CD4-positive, alpha-beta memory T cell (primary cell): ENCODE measurements at places on chromosomes 12 and 14.

DNA sequence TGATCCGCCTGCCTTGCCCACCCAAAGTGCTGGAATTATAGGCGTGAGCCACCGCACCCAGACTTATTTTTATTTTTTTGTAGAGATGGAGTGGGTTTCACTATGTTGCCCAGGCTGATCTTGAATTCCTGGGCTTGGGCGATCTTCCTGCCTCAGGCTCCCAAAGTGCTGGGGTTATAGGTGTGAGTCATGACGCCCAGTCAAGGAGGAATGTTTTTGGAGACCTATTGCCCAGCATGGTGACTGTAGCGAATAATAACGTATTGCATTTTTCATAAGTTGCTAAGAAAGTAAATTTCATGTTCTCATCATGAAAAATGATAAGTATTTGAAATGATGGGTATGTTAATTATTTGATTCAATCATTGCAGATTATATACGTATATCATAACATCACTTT, 46.5 kb downstream of the TEAD4 start:
- no peak for DNase-seq

DNA sequence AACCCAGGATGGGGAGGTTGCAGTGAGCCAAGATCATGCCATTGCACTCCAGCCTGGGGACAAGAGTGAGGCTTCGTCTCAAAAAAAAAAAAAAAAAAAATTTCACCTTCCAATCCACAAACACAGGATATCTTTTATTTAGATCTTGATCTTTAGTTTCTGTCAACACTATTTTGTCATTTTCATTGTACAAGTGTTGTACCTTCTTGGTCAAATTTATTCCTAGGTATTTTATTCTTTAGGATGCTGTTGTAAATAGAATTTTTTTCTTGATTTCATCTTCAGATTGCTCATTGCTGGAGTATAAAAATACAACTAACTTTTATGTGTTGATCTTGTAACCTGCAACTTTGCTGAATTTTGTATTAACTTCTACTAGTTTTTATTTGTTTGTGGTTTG, 60.8 kb downstream of the ARHGAP5 start:
- DNase-seq = no peak

DNA sequence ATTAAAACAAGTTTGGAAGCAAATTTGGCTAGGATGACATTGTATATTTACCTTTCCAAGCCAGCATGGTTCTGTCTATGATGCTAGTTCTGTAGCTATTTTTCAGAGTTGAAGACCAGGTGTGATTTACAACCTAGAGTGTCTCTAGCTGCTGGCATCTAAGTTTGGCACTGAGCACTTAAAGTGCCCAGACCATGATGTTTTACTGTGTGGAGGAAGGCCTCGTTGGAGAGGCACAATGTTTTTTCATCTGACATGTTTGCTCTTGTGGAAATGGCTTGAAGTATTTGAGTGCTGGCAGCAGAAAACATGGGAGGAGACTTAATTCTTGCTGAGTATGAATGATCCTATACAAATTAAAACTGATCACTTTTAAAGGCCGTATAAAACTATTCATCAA, 13.0 kb upstream of the C12orf71 start:
- no peak for DNase-seq

GRCh38 chr12:26176725-26177124, 18.6 kb upstream of the SSPN start:
- DNase-seq = no peak

DNA sequence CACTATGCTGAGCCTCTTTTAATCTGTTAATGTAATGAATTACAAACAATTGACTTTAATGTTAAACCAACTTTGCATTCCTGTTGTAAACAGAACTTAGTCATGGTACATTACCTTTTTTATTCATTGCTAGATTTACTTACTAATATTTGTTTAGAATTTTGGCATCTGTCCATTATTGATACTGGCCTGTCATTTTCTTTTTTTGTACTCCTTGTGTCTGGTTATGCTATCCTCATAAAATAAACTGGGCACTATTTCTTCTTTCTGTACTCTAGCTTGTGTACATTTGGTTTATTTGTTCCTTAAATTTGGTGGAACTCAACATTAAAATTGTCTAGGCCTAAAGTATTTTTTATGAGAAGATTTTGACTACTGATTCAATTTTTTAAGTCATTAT, 32.1 kb downstream of the SPATA7 start:
- DNase-seq = no peak

- DNase-seq = no peak
Observed at GRCh38 chr12:31205054-31205453, 120.9 kb downstream of the SINHCAF start.

DNA sequence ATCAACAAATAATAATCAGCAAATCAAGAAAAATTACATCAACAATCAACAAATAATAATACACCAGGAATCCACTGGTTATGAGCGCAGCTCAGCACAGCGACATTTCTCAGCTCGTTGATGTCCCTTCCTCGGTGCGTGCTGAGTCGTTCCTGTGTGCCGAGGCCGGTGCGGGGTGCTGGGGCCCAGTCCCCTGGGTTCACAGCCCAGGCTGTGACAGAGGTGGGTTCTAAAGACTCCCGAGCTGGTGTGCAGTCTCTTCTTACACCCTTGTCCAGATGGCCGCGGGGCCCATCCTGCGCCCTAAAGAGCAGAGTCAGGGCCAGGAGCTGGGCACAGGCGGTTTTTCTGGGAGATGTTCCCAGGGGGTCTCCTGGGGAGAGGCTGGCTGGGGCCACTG, 26.9 kb upstream of the TRAF3 start:
- no peak for DNase-seq

DNA sequence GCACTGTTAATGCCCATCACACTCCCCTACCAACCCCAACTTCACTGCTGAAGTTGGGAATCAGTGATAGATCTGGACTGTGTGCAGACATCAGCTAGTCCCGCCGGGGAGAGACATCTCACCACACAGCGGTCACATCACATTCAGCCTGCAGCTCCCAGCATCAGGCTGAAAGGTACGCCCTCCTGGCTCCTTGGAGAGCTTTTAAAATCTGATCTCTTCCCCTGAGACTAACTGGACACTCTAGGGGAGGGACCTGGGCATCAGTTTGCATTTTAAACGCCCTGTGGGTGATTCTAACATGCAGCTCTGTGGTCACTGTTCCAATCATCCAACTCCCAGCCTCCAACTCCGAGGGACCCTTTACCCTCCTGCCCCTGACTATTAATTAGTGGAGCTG, 58.4 kb downstream of the CCDC85C start:
- no peak for DNase-seq

GRCh38 chr12:131828671-131829355, 620 bp downstream of the MMP17 start:
- no peak for DNase-seq

- DNase-seq = no peak
Observed at GRCh38 chr14:69708049-69708448, 58.9 kb upstream of the SRSF5 start.

GRCh38 chr12:66196806-66197205, 7.8 kb downstream of the IRAK3 start:
- no peak for DNase-seq

- DNase-seq = no peak
Observed at GRCh38 chr14:35374263-35374712, 30.3 kb downstream of the NFKBIA start.

DNA sequence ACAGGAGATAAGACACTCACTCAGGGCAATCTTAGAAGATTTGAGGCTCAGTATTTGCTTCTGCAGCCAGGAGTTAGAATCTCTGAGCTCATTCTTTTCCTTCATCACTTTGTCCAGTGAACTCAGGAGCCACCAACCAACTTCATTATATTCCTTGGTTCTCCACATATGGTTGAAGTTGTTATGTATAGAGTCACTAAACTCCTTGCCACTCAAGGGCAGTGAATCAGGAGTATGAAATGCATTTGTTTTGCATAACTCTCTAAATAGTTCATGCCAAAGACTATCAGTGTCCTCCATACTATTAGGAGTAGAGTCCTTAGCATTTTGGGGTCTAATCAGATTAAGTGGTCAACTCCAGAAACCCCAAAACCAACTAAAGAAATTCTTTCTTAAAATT, 150.6 kb downstream of the CCDC59 start:
- no peak for DNase-seq

DNA sequence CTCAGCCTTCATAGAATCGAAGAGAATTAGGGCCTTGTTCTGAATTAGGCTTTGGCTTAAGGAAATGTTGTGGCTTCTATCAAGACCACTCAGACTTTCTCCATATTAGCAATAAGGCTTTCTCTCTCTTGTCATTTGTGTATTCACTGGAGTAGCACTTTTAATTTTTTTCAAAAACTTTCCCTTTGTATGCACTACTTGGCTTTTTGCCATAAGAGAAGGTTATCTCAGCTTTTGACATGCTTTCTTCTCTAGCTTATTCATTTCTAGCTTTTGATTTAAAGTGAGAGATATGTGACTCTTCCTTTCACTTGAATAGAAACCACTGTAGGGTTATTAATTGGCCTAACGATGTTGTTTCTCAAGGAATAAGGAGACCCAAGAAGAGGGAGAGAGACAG, 244.2 kb downstream of the GPHN start:
- no peak for DNase-seq

DNA sequence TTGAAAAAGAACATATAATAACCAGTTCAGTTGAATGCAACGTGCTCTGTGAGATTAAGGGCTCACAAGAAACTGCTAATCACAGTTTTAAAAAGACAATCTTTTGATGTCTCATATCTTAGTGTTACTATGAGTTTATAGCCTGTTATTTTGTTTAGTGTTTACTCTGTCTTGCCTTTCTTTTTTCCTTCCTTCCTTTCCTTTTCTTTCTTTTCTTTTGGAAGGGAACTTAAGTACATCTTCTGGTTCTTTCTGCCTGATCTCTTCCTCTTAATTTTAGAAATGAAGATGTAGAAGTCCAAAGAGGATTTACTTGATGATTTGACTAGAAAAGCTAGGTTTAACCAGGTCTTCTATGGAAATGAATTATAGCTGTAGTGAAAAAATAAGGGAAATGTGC, 38.2 kb downstream of the WNK1 start:
- no peak for DNase-seq

DNA sequence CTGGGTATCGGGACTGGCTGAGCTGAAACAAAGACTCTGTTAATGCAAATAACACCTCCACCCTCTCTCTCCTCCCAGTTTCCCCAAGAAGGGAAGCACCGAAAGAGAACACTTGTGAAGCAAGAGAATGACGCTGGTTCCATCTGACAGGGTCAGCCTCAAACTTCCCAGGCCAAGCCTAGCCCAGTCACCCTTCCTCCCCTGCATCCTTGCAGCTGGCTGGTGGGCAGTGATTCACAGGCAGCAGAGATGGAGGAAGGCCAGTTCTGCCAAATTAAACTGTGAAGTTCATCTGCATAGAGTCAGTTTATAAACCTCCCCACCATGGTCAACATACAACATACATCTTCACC, 2.8 kb downstream of the LRRC74A start:
- no peak for DNase-seq

GRCh38 chr12:97016163-97016562, 109.1 kb downstream of the NEDD1 start:
- no peak for DNase-seq
